ENCODE measurements at places on chromosomes 5 and 9. TPM values are rescaled to one million over a fixed set of nuclear protein-coding genes. Genes with fewer than 3 reads are reported as not detected.

DNA sequence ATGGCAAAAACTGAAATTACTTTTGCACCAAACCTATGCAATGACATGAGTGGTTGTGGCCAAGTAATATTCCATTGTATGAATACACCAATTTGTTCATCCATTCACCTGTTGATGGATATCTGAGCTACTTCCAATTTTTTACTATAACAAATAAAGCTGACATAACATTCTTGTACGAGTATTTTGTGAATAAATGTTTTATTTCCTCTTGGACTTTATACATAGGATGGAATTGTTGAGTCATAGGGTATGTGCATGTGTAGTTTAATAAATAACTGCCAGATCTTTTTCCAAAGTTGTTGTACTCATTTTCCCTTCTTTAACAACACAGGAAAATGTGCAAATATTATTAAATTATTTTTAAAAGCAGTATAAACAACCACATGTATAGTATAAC, 146.1 kb upstream of the ZNF462 start:
- DNase-seq: no peak

GRCh38 chr5:92378966-92379611, 996.0 kb upstream of the ARRDC3 start:
- DNase-seq: no peak

DNA sequence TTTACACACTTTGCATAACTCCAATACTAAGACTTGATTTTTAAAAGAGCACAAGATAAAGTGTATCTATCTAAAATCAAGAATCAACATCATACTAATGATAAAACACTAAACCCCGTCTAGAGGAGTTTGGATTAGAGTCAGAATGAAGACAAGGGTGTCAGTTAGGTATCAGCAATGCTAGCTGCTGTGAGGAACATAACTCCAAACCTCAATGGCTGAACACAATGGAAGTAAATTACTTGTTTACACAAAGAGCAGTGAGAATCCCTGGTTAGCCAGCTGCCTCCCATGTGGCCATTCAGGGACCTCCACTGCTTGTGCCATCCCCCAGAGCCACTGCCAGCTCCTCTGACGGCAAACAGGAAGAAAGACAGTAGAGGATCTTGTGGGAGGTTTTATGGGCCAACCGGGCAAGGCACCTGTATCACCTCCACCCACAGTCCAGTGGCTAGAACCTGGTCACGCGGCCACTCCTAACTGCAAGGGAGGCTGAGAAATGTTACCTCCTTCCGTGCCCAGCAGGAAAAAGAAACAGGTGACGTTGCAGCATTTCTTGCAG, 24.0 kb upstream of the GRHPR start:
- no peak for DNase-seq

- no peak for DNase-seq
Observed at GRCh38 chr9:68711281-68711680, 6.2 kb downstream of the PIP5K1B start.

- DNase-seq: no peak
Observed at GRCh38 chr5:18236386-18236785, 602.1 kb downstream of the TAF11L14 start.

GRCh38 chr9:132978451-132979131, at the start of gene GFI1B:
Gene GFI1B (plus strand): TSS chr9:132978694. CDS start chr9:132986679, 7,985 bp downstream.
- DNase-seq: no peak

- DNase-seq: no peak
Observed at GRCh38 chr9:81002906-81003305, 686.4 kb downstream of the TLE1 start.

The GZMA gene
- 1.4 TPM for total RNA-seq

The CDKN2B gene
- 0.83 TPM for total RNA-seq

The VCAN gene
- total RNA-seq: 53.0 TPM

The FRMPD1 gene
- not detected for total RNA-seq

The AGXT2 gene
- total RNA-seq: not detected

The SPOCK1 gene
- total RNA-seq: 31.8 TPM
